ENCODE measurements at places on chromosomes 11 and 22.

DNA sequence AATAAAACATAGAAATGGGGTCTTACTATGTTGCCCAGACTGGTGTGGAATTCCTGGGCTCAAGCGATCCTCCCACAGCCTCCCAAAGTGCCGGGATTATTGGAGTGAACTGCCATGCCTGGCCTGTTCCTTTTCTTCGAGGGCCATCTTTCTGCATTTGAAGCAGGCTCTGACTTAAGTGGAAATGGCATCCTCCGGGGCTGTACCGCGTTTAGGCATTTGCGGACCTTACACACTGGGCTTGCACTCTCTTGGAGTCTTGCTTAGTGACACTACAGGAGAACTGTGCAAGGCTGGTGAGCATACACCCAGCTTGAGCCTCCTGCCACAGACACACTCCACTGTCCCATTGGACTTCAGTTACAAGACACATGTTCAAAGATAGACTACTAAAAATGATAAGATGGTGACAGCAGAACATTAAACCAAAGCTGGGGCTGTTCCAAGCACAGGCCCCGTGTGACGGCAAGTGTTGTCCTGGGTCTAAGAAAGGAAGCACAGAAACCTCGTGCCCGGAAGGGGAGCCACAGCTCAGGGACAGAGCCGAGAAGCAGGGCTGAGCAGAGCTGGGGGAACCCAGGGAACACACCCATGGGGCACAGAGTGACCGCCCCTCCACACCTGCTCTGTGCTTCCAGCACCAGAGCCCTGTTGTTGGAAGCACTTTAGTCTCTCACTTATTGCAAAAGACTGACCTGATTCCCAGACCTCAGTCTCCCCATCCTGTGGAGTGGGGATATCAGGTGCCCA lies 59.0 kb upstream of the SHANK2 start:
- no peak for DNase-seq

GRCh38 chr11:72643547-72643946 lies 30.7 kb downstream of the PDE2A start:
- no peak for DNase-seq

DNA sequence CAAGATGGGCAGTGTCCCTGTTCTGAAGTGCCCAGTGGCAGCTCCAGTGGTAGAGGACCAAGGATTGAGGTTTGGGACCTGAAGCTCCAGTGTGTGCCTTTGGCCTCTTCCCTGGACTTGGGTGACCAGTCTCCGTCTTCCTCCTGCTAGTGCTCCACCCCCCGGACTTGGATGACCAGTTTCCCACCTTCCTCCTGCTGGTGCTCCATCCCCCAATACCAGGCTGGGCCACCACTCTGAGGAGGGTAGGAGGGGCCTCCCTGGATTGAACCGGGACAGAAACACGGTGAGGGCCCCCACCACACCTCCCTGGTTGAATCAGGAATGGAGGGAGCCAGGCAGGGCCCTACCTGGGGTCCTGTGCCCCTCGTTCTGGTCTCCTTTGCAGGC lies 10.9 kb upstream of the NEAT1 start:
- DNase-seq: no peak

- no peak for DNase-seq
Observed at GRCh38 chr22:50576070-50576469, 2.2 kb downstream of the CPT1B start.

GRCh38 chr22:25487508-25487907 lies 77.0 kb upstream of the GRK3 start:
- no peak for DNase-seq

- no peak for DNase-seq
Observed at GRCh38 chr11:77233011-77233410, 68.5 kb downstream of the GDPD4 start.

DNA sequence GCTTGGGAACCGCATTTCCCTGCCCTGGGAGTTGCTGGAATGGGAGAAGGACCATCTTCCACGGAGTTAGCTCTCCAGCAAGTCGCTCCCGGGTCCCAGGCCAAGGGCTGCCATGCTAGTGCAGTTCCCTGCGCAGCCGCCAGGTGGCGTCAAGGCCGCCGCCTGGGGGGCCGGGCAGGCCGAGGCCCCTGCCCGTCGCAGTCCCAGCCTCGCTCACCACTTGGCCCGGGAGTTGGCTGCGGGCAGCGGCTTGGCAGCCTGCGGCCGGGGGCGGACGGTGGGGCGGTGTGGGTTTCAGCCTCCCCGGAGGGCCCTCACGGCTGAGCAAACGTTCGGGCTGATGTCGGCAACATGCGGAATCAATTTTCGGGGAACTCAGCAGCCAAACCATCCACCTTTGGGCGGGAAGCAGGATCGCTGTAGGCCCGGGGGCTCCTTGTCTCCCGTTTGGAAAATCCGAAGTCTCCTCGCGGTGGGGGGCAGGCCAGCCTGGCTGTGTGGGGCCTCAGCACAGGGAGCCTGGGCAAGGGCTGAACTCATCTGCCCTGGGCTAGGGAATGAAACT lies 415.1 kb downstream of the SOX6 start:
- no peak for DNase-seq

- DNase-seq: no peak
Observed at GRCh38 chr22:31922534-31922933, 21.8 kb upstream of the YWHAH start.
